HFFc6 (cell line): ENCODE measurements at places on chromosomes 1 and 21.
A peak's percentile ranks its signal among the peaks of the same experiment; 100 is the strongest.

DNA sequence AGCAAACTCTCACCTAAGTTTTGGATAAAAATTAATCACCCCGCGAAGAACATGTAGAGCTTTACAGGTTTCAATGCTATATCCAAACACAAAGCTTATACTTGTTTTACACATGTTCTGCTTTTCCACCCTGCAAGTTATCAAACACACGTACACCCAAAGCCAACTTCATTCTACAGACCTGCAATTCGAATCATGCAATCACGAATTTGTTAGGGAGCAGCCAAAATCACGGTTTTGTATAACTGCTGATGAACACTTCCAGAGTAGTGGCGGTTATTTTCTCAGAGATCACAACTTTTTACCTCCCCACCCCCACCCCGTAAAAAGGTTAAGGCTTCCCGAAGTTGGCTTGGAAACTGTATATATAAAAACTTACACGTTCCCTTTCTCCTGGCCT is 1.4 kb downstream of the HMGN1 start:
- H3K27me3 ChIP-seq: peaks cover 4% of the 10 kb centered on the region; the same call in 1 of the 2 replicates
- peaks cover 36% of the 10 kb centered on the region for H3K36me3 ChIP-seq
- H3K4me1 ChIP-seq: peaks cover 29% of the 10 kb centered on the region

DNA sequence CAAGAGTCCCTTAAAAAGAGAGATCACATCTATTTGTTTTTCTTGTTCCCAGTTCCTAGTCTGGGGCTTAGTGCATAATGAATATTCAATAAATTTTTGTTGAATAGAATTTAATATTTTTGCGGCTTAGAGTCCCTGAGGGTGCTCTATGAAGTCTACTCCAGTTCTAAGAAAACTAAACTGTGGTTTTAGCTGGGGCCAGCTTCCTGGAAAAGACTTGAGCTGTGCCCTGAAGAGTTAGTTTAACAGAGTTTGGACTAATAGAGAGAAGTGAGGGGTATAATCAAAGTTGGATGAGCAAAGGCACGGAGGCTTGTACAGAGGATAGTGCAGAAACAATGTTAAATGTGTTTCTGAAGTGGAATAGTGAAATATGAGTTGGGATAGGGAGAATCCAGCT is 168.9 kb downstream of the FASLG start:
- no peaks in the 10 kb centered on the region for H3K27me3 ChIP-seq
- no peak overlapping the region for H3K4me3 ChIP-seq
- no peak for DNase-seq
- peaks cover 25% of the 10 kb centered on the region for H3K4me1 ChIP-seq
- H3K27ac ChIP-seq: no peak overlapping the region

GRCh38 chr1:91555074-91555730 is 54.6 kb downstream of the CDC7 start:
- peaks cover 59% of the 10 kb centered on the region for H3K4me1 ChIP-seq
- peak overlapping the region; percentile 63 for H3K4me3 ChIP-seq
- peak; percentile 16 for DNase-seq
- H3K36me3 ChIP-seq: no peaks in the 10 kb centered on the region
- no peaks in the 10 kb centered on the region for H3K27me3 ChIP-seq
- H3K27ac ChIP-seq: peak overlapping the region; percentile 93

GRCh38 chr1:117150316-117150715 is 28.8 kb upstream of the TRIM45 start:
- H3K27me3 ChIP-seq: no peaks in the 10 kb centered on the region; the same call in 1 of the 2 replicates
- no peak overlapping the region for H3K27ac ChIP-seq
- peaks cover 7% of the 10 kb centered on the region; the same call in 1 of the 2 replicates for H3K36me3 ChIP-seq
- H3K4me1 ChIP-seq: peaks cover 50% of the 10 kb centered on the region

GRCh38 chr1:205458777-205459566 is 3.1 kb upstream of the BLACAT1 start:
- peaks cover 31% of the 10 kb centered on the region for H3K27me3 ChIP-seq
- no peak overlapping the region for H3K4me3 ChIP-seq
- no peaks in the 10 kb centered on the region for H3K36me3 ChIP-seq
- H3K27ac ChIP-seq: no peak overlapping the region
- DNase-seq: peak; percentile 28
- H3K4me1 ChIP-seq: no peaks in the 10 kb centered on the region

GRCh38 chr1:14149431-14149830 is 449.1 kb upstream of the KAZN start:
- no peak overlapping the region for H3K27ac ChIP-seq
- H3K36me3 ChIP-seq: no peaks in the 10 kb centered on the region
- no peaks in the 10 kb centered on the region for H3K27me3 ChIP-seq
- H3K4me1 ChIP-seq: no peaks in the 10 kb centered on the region
- H3K4me3 ChIP-seq: no peak overlapping the region

DNA sequence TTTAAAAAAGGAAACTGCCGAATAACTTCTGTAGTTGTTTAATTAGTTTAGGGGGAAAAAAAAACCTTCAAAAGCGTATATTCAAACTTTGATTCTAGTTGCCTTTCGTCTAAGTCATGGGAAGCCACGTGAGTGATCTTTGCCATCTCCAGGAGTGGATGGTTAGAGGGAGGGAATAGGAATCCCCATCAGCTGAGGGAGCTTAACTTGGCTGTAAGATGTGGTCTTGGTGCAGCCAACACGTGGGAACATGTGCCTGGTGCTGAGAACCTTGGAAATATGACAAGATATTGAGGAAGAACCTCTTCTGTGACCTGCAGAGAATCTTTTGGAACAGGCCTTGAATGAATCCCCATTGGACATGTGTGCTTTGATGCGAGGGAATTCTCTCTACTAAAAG is 1.7 kb downstream of the BACE2 start:
- DNase-seq: no peak
- H3K36me3 ChIP-seq: no peaks in the 10 kb centered on the region
- peaks cover 11% of the 10 kb centered on the region for H3K4me1 ChIP-seq
- H3K4me3 ChIP-seq: no peak overlapping the region; the same call in 1 of the 2 replicates
- no peak overlapping the region for H3K27ac ChIP-seq
- H3K27me3 ChIP-seq: peaks cover 18% of the 10 kb centered on the region

- H3K4me1 ChIP-seq: peaks cover 61% of the 10 kb centered on the region
- peak overlapping the region; percentile 58 for H3K4me3 ChIP-seq
- DNase-seq: peak; percentile 99
- peak overlapping the region; percentile 76 for H3K27ac ChIP-seq
- peaks cover 9% of the 10 kb centered on the region; the same call in 1 of the 2 replicates for H3K36me3 ChIP-seq
Measured at GRCh38 chr1:234925440-234926263, 203.0 kb downstream of the TOMM20 start.
